Neural crest cell (in vitro differentiated cells): ENCODE measurements at places on chromosomes 4 and X. TPM values are rescaled to one million over a fixed set of nuclear protein-coding genes. Genes with fewer than 3 reads are reported as not detected.
A peak's percentile ranks its signal among the peaks of the same experiment; 100 is the strongest.

SLC26A1 gene
- 0.27 and 0.84 TPM in 2 replicates for total RNA-seq

ATRX gene
- total RNA-seq: 110 and 115 TPM in 2 replicates

- DNase-seq: no peak
These were observed 41.6 kb downstream of the NPNT start for GRCh38 chr4:105936901-105937300.

DNA sequence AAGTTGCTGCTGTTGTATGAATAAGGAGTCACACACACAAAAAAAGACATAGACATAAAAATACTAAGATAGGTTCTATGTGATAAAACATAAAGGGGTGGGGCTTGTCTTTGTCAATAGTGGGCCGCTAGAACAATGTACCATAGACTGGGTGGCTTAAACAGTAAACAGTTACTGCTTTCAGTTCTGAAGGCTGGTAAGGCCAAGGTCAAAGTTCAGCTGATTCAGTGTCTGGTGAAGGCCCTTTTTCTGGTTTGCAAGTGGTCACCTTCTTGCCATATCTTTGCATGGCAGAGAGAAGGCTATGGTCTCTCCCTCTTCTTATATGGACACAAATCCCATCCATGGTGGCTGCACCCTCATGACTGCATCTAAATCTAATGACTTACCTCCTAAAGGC is 1980.7 kb downstream of the PCDH7 start:
- DNase-seq: no peak

GRCh38 chr4:48112017-48112667 is 21.9 kb downstream of the TXK start:
- DNase-seq: no peak

- no peak for DNase-seq
These were observed 169.3 kb downstream of the CHIC2 start for GRCh38 chr4:53895137-53895536.

- no peak for DNase-seq
These were observed 76.7 kb upstream of the SORBS2 start for GRCh38 chr4:185888676-185889075.

DNA sequence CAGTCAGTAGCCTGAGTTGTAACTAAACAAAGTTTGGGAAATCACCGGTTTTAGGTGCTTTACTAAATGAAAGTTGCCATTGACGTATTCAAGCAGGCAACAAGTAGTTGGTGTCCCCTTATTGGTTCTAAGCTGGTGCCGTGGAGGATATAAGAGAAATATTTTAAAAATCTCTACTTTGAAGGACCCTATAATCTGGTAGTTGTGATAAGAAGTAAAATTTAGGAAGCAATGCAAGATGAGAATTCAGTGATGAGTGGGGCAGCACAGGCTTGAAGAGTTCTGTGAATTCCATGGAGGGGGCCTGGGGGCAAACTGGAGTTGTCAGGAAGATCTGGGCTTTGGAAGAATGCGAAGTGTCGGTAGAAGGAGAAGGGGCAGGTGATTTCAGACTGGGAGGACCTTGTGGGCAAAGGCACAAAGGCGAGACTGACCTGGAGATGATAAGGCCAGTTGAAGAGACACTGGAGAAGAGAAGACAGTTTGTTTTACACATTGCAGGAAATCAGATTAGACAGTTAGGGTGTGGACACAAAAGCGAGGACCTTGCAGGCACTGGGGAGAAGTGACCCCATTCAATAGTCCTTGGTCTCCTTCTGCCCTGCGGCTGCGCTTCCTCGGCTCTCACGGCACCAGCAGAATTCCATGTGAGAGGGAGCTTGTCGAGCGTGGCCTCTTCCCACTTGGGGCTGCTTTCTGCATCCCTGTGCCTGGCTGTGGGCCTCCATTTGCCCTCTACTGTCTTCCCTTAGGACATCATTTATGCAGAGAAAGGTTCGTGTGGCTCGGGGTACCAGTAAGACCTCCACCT is 1.3 kb downstream of the RHOH start:
- DNase-seq: no peak

- DNase-seq: no peak
These were observed 8.3 kb upstream of the HAND2 start for GRCh38 chr4:173538148-173538908.

- peak; percentile 33 for DNase-seq
These were observed at the start of gene EDNRA for GRCh38 chr4:147480891-147481576. TSS of gene EDNRA (plus strand) at chr4:147481097. CDS start at chr4:147485682, 4,585 bp downstream.
